ENCODE measurements at places on chromosomes 3 and 15.
A peak's percentile ranks its signal among the peaks of the same experiment; 100 is the strongest.

GRCh38 chr3:139982404-139982803 is 47.4 kb downstream of the CLSTN2 start:
- DNase-seq, result no peak

DNA sequence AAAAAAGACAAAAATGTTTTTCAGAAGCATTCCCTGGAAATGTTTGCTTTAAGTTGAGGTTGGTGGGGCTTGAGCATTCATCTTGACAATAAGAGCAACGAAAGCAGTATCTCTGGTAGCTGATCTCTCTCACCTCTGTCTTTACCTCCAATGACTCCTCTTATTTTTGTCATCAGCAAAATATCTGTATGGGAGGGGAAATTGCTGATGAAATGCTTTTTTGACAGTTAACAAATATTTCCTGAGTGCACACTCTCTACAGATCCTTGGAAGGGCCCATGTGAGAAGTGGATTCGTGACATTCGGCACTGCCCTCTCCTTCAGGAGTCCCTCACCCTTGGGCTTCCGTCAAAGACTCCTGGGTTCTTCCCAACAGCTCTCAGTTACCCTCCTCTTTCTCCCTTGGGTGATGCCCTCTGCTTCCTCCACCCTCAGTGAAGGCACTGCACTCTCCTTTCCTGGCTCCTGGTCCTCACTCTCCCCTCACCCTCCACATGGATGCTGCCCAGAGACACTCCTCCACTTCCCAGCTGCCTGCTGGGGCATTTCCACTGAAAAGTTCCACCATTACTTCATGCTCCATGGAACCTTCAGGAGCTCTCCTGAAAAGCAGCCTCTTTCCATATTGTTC is 2.9 kb upstream of the CGNL1 start:
- DNase-seq, result no peak

- DNase-seq, result no peak
Measured at GRCh38 chr3:57727106-57727505, 29.0 kb upstream of the SLMAP start.

- no peak for DNase-seq
Measured at GRCh38 chr3:29318251-29318650, 37.4 kb downstream of the RBMS3 start.

DNA sequence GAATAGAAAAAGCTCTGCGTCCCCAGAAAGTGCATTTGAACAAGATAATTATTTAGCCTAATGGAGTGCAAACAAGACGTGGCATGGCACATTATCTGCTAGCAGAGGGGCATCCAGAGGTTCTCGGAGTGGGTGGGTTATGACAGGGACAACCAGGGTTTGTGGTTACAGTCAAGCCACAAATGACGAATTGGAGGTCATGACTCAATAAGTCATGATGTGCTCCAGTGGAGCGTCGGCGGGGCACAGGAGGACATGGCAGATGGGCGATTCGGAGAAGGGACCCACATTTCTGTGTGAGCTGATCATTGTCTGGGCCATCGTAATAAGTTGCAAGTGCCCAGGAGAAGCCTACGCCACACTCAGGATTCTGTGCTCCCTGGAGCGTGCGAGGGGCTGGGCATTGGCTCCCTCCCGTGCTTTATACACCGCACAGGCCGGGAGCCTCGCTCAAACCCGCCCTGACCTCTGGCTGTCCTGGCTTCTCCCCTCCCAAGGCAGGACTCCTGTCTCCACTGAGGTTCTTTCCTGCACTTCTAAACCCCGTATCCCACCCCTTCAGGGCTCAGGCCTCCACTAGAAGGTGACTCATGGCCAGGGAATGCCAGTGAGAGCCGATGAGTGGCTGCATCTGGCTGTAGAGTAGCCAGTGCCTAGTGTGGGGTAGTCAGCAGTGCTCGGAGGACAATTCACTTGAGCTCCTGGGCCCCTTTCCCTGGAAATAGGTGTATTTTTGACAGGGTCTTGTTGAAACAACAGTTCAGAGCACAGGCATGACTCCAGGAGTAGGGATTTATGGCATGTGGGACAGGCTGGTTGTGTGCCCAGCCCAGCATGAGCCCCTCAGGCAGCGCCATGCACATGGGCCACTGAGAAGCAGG is 67.4 kb downstream of the GRIP2 start:
- no peak for DNase-seq

DNA sequence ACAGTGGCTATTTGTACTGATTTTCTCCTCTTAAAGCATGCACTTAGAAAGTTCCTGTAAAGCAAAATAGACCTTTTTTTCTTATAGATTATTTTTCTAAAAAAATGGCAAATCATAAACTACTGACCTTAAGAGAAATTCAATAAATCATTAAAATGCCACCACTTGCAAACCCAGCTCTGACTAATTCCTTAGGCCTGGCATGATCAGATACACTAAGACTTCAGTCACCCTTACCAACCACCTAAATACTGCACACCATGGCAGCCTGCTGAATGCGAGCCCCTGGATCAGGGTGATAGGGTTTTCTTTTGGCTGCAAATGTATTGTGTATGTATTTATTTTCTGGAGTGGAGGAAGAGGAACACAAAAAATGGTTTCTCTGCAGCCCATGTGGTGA is 370.6 kb upstream of the TBL1XR1 start:
- DNase-seq, result no peak

DNA sequence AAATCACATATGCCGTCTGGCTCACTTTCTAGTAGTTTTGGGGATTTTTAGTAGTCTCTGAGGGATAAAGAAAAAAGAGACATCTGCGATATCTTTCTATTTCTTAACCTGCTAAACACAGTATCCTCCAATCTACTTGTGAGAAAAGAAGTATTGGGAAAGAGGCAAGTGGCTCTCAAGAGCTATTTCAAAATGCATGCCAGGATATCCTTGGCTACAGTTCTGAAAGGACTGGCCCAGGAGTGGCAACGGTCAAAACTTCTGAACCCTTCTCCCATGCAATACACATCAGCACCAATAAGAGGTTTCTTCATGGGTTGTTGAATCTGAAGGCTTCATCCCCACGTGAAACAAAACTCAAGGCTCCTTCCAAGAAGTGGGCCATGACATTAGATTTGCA is 204.0 kb upstream of the WNT5A start:
- DNase-seq, result no peak

- no peak for DNase-seq
Measured at GRCh38 chr3:64900156-64900555, 212.4 kb upstream of the ADAMTS9 start.

GRCh38 chr3:139286825-139287224 is 57.0 kb upstream of the MRPS22 start:
- DNase-seq, result no peak

DNA sequence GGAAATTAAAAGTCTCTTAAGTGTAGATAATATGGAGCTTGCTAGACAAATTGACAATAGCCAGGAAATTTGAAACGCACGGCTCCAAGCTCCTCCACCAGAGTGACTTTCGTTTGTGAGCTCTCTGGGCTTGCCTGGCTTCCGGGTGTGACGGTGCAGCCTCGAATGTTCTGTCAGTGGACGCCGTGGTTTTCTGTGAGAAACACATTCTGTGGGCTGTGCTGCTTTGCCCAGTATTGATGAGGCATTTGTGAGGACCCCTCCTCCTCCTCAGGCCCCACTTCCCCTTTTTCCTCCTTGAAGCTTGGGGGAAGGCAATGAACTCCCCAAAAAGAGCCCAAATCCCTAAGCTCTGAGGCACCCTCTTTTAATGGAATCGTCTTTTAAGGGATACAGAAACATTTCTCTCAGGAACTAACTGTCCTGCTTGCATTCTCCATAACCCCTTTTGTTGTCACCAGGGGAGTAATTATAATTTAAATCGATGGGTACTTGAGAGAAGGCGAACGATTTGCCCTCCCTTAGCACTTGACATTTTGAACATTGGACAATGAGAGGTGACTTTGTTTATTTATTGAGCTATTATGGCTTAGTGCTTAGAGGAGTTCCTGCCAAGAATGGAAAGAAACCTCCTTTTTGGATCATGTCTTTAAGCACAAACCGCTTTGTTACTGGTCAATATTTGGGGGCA is 40.8 kb downstream of the POLR2M start:
- no peak for DNase-seq

DNA sequence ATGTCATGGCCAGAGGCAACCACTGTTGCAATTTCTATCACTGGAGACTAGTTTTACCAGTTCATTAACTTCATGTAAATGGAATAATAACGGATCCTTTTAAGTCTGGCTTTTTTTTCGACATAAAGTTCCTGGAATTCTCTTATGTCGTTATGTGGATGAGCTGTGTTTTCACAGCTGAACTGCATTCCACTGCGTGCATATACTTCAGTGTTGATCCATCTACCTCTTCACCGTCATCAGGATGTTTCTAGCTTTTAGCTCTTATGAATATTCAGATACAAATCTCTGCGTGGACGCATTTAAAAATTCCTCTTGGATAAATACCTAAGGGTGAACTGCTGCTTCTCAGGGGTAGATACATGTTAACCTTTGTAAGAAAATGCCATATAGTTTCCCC is 15.6 kb upstream of the CYFIP1 start:
- DNase-seq, result no peak

DNA sequence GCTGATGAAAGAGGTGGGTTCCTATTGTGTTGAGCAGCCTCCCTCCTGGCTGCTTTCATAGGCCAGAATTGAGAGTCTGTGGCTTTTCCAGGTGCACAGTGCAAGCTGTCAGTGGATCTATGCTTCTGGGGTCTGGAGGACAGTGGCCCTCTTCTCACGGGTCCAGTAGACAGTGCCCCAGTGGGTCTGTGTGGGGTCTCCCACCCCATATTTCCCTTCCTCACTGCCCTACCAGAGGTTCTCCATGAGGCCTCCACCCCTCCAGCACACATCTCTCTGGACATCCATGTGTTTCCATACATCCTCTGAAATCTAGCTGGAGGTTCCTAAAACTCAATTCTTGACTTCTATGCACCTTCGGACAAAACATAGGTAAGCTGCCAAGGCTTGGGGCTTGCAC is 201.2 kb downstream of the FAM43A start:
- DNase-seq, result no peak

GRCh38 chr15:39974656-39975230 is 40.8 kb downstream of the EIF2AK4 start:
- DNase-seq, result no peak

- no peak for DNase-seq
Measured at GRCh38 chr15:90774731-90775514, 57.8 kb downstream of the BLM start.

GRCh38 chr3:137792626-137793271 is 28.6 kb downstream of the SOX14 start:
- DNase-seq, result no peak

DNA sequence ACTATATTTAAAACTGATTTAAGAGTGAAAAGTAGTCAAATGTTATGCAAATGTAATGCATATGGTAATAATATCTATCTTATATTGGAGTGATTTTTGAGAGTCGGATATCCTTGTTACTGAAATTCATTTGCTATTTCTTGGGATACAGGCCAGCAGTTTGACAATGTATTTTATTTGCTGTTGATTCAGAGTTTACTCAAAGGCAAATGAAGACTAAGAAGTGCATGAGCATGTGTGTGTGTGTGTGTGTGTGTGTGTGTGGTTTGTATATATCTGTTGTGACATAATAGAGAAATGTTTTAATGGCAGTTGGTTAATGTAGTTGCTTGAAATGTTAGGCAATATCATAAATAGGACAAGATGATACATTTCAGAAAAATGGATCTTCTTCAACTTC is 39.0 kb downstream of the UNC13C start:
- no peak for DNase-seq

GRCh38 chr15:58387130-58387529 is 44.7 kb upstream of the LIPC start:
- no peak for DNase-seq

- no peak for DNase-seq
Measured at GRCh38 chr15:95687061-95687460, 643.4 kb upstream of the NR2F2 start.

DNA sequence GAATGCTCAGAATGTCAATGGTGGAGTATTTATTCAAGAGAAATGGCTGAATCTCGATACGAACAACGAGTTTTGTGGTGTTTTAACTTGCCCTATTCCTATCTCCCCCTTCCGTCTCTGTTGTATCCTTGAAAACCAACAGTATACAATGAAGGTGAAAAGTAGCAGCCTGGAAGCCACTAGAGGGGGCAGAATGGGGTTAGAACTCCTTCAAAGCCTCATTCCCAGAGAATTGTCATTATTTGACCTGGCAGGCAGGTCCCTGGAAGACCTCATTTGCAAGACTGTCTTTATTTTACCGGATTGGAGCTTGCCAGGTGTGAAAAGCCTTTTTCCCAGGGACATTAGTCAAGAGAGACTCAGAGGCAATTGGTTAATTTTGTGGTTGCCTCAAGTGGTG is 139.4 kb downstream of the LRRC28 start:
- DNase-seq, result no peak

GRCh38 chr3:50675179-50676030 is 678 bp downstream of the DOCK3 start:
- DNase-seq, result peak; percentile 41

GRCh38 chr15:92809880-92810361 is 90.2 kb upstream of the CHD2 start:
- no peak for DNase-seq

GRCh38 chr15:22262613-22263020 is 182.3 kb downstream of the OR4M2 start:
- no peak for DNase-seq

- peak; percentile 42 for DNase-seq
Measured at GRCh38 chr15:60787837-60788691, 309.1 kb upstream of the ICE2 start.

DNA sequence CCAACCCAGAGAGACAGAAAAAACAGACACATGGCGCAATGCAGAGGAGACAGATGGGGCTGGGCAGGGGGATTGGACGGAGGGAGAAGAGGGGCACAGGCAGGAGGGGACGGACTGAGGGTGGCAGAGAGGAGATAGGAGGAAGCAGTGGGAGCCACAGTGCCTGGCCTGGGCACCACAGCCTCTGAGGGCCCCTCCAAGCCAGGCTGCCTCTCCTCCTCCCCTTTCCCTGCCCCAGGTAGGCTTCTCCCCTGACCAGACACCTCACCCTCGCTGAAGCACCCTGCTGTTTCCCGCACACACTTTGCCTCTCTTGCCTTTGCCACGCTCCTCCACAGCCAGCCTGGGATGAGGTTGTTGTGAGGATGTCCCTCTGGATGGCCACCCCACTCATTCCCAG is 84.0 kb upstream of the PRR20G start:
- DNase-seq, result no peak

DNA sequence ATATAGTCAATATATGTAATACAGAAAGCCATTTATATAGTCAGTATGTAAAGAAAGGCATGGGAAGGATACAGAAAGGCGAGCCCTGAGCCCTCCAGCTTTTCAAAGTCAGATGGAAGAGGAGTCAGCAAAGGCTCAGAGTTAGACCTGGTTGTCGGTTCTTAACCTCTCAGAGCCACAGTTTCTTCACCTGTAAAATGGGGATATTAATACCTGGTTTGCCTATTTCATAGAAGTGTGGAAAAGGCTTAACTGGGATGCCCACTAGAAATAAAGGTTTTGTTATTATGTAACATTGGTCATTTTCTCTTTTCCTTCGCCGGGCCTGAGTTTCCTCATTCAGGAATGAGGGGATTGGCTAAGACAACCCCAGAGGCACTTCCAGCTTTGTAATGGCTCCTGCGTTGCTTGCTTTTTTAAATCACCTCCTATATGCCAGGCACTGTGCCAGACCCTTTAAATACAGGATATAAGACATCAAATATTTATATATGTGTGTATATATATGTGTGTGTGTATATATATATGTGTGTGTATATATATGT is 2.4 kb downstream of the CRELD1 start:
- DNase-seq, result no peak

DNA sequence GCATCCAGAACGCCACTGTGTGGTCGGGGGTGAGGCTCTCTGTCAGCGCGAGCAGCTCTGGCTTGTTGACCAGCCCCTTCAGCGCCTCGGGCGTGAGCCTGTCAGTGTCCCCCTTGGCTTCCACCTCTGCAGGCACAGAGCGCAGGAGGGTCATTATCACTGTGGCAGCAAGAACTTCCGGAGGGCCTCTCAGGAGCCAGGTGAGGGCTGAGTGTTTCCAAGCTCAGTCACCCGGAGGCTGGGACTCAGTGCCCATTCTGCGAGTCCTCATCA is 9.0 kb downstream of the ARPIN start:
- DNase-seq, result no peak

All from T-helper 17 cell (primary cell).